ENCODE measurements at places on chromosomes 5 and 9.
A peak's percentile ranks its signal among the peaks of the same experiment; 100 is the strongest.

- no peak for DNase-seq
Measured at GRCh38 chr5:110823571-110823970, 84.8 kb downstream of the SLC25A46 start.

DNA sequence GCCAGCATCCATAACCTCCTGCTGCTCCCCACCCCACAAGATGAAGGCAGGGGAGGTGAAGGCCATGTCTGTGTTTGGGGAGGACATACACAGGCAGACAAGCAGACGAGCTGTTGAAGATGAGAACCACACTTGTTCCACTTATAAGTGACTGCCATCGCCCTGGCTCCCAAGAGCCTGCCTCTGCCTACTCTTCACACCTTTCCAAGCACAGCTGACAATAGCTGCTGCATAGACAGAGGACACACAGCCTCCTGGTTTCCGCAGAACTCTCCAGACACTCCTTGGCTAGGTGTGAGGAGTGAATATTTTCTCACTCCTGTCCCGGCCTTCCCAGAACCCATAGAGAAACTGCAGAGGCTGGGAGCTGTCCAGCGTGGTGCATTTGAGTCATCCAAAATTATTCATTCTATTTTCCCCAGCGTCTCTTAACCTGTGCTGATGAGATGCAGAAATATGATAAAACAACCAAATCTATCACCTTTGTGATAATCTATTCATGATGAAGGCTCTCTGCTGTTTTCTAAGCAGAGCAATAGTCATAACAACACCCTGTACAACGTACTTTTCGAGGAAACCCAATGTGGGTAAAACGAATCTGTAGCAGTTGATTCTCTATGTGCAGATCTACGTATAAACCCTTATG lies 24.7 kb downstream of the KLF9 start:
- DNase-seq = peak; percentile 67

- DNase-seq = no peak
Measured at GRCh38 chr5:55146080-55146479, 13.9 kb upstream of the GPX8 start.

DNA sequence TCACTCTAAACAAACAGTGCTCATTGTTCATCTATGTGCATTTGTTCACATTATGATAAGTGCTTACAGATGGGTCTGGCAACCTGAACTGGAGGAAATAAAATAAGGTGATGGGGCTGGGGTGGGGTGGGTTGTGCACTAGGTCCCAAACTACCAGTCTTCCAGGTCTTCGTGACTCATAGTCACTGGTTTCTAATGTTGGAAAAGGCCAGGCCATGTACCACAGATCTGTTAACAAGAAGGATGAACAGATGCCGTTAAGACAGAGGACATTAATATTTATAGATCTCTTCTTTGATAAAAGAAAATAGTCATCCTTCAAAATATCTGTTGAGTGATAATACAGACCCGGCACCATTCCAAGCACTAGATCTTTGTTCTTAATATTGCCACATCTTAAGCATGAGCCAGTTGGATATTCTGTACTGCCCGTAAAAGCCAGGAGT lies 71.4 kb upstream of the STARD4 start:
- DNase-seq = no peak

- DNase-seq = no peak
Measured at GRCh38 chr9:106376689-106377088, 486.3 kb upstream of the ZNF462 start.

DNA sequence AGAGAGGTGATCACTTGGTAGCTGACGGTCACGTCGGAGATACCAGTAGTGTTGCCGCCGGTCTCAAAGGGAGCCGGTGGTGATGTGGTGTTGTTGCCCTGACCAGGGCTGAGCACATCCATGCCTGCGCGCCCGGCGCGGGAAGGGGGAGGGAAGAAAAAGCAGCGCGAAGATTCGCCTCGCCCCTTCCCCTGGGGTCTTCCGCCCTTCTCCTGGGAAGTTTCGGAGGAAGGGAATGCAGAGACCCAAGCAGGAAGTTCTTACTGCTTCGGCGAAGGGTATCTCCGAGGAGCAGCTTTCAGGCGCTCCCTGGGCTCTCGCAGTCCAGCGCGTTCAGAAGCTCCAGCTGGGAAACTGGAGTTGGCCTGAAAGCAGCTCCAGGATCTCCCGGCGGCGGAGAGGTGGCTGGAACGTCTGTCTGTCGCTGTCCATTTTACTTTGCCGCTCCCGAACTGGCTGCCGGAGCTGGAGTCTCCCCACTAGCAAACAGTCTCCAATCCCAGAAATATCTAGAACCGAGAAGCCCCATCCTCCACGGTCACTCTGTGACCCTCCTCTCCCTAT lies 565 bp downstream of the HTR1A start:
- DNase-seq = no peak

GRCh38 chr9:96418920-96419690 lies 935 bp upstream of the ZNF367 start:
- DNase-seq = peak; percentile 41

DNA sequence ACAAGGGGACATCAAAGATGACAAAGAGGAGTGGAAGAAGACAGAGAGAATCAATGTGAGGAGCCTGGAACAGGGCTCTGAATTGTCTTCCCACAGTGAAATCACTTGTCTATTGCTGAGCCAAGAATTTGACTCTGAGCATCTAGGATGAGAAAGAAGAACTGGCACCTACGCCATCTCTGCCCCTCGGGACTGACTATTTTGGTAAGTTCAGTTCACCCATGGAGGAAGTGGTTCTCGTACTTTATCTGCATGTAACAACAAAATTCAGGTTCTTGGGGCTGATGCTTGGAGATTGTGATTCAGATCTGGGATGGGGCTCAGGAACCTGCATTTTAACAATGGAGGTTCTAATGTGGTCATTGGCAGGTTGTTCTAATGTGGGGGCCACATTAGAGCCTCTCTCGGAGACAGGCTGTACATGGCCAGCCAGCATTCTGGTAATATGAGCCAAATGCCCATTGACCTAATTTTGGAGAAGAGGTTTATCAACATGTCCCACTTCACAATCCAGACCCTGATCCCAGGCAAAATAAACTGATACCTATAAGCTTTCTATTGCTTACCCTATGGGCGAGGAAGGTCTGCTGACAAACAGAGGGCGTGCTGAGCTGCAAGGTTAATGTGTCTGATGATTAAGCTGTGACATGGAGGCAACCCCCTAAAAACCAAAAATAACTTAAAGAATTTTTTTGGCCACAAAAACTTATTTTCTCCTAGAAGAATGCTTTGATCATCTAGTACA lies 2.7 kb upstream of the IL12B start:
- DNase-seq = no peak

GRCh38 chr5:150587856-150588595 lies 52.4 kb upstream of the SYNPO start:
- DNase-seq = no peak

DNA sequence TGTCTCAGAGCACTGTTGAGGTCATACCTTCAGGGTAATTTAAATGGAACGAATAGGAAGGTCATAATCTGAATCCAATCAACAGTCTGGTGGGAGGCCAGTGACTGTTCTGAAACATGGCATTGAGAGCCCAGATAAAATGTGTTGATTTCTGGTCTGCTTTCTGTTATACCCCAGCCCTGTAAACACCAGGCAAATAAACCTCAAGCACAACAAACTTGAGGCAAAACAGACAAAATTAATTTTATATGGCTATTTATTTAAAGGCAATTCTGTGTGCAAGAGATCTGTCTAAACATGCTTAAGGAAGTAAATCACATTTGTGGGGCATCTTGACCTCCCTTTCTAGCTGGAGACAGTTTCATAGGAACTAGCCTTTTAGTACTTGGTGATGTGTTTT lies 140.9 kb upstream of the SPEF2 start:
- DNase-seq = no peak

GRCh38 chr5:86885489-86886230 lies 267.9 kb downstream of the COX7C start:
- DNase-seq = peak; percentile 86

- no peak for DNase-seq
Measured at GRCh38 chr9:99255651-99256050, 33.6 kb downstream of the SEC61B start.

DNA sequence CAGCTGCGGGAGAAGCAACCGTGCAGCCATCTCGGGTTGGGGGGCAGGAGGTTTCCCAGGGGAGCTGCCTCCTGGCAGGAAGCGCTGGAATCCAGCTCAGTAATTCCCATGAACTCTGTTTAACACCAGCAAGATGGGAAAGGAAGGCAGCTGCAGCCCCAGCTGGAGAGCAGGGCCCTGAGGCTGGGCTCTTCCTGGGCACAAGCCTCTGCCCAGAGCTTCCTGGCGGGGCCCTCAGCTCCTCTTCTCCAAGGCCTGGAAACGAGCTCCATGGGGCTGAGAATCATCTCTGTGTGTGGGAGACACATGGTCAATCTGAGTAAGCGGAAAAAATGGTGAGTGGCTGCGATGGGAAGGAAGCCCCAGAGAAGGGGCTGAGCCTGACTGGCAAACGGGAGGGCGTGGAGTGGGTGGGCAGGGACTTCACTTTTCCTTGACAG lies 6.3 kb downstream of the MRPL36 start:
- DNase-seq = peak; percentile 21

DNA sequence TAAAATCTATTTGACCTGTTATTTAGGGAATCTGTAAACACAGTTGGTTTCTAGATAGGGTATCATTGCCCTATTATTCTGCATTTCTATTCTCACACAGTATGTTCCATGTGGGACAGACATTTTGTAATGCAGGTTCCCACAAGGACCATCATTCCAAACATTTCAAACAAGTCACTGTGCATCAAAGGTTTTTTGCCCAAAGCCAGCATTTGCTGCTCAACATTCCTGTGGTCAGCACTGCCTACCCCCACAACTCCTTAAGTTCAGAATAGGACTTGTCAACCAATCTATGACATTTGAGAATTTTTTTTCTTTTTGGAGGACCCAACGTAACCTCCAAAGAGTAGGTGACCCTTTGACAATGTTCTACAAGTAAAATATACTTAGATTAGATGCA lies 95.7 kb downstream of the LPAR1 start:
- DNase-seq = peak; percentile 75

DNA sequence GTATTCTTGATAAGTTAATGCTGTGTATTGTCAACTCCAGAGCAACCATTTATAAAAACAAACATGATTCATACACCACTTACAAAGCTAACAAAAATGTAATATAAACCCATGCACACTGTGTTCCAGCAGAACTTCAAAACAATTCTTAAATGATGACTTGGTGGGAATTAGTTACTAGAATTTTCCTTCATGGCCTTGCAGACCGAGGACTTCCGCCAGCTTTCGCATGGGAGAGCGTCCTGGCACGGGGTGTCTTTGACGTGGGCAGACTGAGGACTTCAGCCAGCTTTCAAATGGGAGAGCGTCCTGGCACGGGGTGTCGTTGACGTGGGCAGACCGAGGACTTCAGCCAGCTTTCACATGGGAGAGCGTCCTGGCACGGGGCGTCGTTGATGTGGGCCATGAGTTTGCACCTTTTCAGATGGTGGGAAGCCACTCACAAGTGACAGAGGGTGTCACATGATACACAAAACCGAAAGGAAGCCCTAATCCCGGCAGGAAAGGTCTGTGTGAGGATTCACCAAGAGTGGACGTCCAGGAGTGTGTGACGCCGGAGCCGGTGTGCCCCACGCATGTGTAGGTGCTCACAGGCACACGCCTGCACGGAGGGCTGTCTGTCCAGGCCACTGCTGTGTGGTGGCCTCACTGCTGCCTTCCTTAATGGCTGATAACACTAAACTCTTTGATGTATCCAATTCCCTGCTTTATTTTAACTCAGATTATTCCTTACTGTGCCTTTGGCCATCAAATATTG lies 211.3 kb upstream of the IRX4 start:
- DNase-seq = peak; percentile 98

- DNase-seq = no peak
Measured at GRCh38 chr5:141510850-141511601, 22.1 kb downstream of the PCDHGC5 start.

- DNase-seq = no peak
Measured at GRCh38 chr5:73768-74502, 18.0 kb upstream of the PLEKHG4B start.

DNA sequence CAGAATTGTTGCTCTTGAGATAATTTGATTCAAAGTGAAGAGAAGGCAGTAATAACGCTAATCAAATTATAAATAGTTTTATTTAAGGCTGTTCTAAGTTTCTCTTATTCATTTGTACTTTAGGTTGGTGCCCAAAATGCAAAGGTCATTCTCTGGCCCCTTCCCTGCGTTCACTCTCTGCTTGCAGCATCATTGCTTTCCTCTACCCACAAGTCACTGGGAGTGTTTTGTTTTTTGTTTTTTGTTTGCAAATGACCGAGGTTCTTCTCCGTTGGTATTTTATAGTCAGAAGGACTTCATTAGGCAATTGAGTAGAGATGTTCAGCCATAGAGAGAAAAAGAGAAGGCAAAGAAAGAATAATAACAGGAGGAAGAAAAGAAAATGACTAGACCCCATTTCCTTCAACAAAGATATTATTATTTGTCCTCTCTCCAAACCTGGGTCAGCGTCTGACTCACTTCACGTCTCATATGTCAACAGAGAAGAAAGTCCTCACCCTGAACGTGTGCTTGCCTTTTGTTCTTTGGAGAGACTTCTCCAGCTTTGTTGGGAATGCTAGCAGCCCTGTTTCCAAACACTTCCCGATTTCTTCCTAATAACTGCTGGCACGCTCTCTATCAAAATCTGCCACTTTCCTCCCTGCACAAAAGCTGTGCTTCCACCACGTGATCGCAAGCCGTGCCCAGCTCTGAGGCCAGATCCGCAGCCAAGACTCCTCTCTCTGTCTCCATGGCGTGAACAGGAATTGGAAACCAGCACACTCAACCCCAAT lies 119.8 kb downstream of the EBF1 start:
- peak; percentile 54 for DNase-seq

DNA sequence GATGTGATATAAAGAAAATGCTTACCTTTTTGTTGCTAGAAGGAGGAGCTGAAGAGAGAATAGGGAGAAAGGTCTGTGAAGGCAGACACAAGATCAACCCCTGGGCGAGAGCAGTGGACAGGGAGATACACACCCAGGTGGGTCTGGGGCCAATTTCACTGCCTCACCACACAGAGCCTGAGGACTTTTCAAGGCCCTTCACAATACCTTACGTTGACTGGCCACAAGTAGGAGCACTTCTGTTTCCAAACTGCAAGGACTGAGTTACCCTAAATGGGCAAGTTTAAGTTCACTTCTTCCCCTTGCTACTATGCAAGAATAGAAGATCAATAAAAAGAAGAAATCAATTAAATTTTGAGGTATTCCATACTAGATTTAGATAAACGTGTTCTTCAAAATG lies 174.5 kb upstream of the SLC12A2 start:
- DNase-seq = peak; percentile 75

DNA sequence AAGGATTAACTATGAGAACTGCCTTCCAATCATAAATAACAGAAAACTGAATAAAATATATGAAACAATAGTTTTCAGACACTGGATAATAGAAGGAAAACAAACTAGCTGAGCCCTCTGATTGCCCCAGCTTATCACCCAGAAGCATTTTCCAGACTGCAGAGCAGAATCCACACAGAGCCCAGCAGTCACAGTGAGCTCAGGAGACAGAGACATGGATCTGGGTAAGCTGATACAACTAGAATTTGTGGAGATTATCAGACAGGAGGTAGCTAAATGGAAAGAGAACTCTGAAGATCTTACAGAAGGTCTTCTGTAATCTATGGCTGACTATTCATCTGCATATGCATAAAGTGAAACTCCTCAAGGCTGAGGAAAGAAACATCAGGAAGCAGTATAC lies 128.8 kb downstream of the NR2F1-AS1 start:
- DNase-seq = no peak

- no peak for DNase-seq
Measured at GRCh38 chr5:3311433-3311832, 284.2 kb upstream of the IRX1 start.

- DNase-seq = no peak
Measured at GRCh38 chr5:170380361-170380951, 8.7 kb downstream of the KCNMB1 start.
